Cardiac muscle cell (in vitro differentiated cells and primary cell): ENCODE measurements at places on chromosomes 16 and 17.
A peak's percentile ranks its signal among the peaks of the same experiment; 100 is the strongest.

DNA sequence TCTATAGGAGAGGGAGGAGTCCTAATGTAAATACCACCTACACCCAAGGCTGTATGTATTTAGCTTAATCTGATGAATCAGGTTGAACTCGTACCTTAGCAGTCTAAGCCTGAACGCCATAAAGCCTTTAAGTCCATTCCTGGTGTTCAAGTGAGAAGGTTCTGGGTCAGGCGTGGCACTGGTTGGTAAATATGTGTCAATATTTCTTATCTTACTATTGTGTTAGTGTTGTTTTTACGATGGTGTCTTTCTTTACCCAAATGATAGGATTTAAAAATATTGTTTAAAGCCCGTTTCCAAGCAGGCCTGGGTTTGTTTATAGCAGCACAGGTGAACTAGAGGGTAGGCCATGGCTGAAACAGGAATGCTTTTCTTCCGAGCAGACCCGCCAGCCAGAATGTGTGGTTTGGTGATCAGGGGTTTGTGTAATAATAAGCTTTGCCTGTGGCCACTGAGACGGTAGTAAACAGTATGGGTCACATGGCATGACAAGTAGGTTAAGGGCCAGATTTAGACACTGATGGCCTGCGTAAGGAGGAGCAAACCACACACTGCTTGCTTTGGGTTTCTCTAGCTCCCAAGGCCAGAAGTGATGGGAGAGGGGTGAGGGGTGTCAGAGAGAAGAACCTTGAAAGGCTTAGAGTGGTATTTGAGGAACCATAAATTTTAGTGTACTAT is 3.3 kb downstream of the TMEM94 start:
- peaks cover 20% of the 10 kb centered on the region for H3K4me1 ChIP-seq
- H3K36me3 ChIP-seq = no peaks in the 10 kb centered on the region
- H3K27me3 ChIP-seq = no peaks in the 10 kb centered on the region

GRCh38 chr16:81616321-81617020 is 162.6 kb upstream of the PLCG2 start:
- DNase-seq = peak; percentile 78
- H3K27ac ChIP-seq = peak overlapping the region; percentile 71
- no peak overlapping the region for H3K4me3 ChIP-seq
- peaks cover 8% of the 10 kb centered on the region for H3K4me1 ChIP-seq

GRCh38 chr17:51711581-51711980 is 446.9 kb downstream of the CA10 start:
- H3K27ac ChIP-seq = no peak overlapping the region
- no peak overlapping the region for H3K4me3 ChIP-seq
- no peaks in the 10 kb centered on the region for H3K36me3 ChIP-seq
- no peaks in the 10 kb centered on the region for H3K27me3 ChIP-seq
- H3K4me1 ChIP-seq = no peaks in the 10 kb centered on the region
- DNase-seq = no peak

GRCh38 chr17:8141045-8141444 is 11.2 kb downstream of the PER1 start:
- H3K4me1 ChIP-seq = peaks cover 5% of the 10 kb centered on the region
- H3K27ac ChIP-seq = peak overlapping the region; percentile 20
- H3K36me3 ChIP-seq = peaks cover 36% of the 10 kb centered on the region
- DNase-seq = no peak
- no peaks in the 10 kb centered on the region for H3K27me3 ChIP-seq

- peak; percentile 75 for DNase-seq
- peak overlapping the region; percentile 24 for H3K4me3 ChIP-seq
- H3K4me1 ChIP-seq = peaks cover 13% of the 10 kb centered on the region
- H3K27me3 ChIP-seq = no peaks in the 10 kb centered on the region
- peaks cover 7% of the 10 kb centered on the region for H3K36me3 ChIP-seq
Observed at GRCh38 chr17:39209317-39210092, 9.4 kb downstream of the RPL19 start.
